ENCODE measurements at places on chromosomes 11 and 22. TPM values are rescaled to one million over a fixed set of nuclear protein-coding genes. Genes with fewer than 3 reads are reported as not detected.

PLEKHA7 gene
- under 0.01 TPM for total RNA-seq

CHRNA10 gene
- total RNA-seq = 0.50 TPM

DNA sequence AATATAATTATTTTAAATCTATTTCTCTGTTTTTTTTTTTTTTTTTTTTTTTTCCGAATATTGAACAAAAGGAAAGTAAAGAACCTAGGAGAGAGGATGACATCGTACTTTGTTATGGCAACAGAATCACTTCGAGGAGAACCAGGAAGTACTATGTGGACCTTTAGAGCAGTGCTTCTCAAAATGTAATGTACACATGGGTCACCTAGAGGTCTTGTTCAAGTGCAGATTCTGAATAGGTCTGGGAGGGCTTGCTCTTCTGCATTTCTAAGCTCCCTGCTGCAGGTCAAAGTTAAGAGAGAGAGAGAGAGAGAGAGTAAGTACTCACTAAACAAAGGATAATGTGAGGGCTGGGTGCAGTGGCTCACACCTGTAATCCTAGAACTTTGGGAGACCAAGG lies 419.5 kb upstream of the TENM4 start:
- H3K27me3 ChIP-seq = no peaks in the 10 kb centered on the region
- H3K36me3 ChIP-seq = no peaks in the 10 kb centered on the region
- DNase-seq = no peak
- no peaks in the 10 kb centered on the region for H3K4me1 ChIP-seq
- no peak overlapping the region for H3K27ac ChIP-seq

FXYD6 gene
- 8.0 TPM for total RNA-seq

- H3K4me3 ChIP-seq = no peak overlapping the region
- H3K36me3 ChIP-seq = no peaks in the 10 kb centered on the region
- H3K27me3 ChIP-seq = no peaks in the 10 kb centered on the region
- no peak overlapping the region for H3K27ac ChIP-seq
- no peaks in the 10 kb centered on the region for H3K4me1 ChIP-seq
- no peak for DNase-seq
Measured at GRCh38 chr22:48306785-48307510, 1520.7 kb downstream of the BRD1 start.

TCN2 gene
- total RNA-seq = 6.9 TPM

DNA sequence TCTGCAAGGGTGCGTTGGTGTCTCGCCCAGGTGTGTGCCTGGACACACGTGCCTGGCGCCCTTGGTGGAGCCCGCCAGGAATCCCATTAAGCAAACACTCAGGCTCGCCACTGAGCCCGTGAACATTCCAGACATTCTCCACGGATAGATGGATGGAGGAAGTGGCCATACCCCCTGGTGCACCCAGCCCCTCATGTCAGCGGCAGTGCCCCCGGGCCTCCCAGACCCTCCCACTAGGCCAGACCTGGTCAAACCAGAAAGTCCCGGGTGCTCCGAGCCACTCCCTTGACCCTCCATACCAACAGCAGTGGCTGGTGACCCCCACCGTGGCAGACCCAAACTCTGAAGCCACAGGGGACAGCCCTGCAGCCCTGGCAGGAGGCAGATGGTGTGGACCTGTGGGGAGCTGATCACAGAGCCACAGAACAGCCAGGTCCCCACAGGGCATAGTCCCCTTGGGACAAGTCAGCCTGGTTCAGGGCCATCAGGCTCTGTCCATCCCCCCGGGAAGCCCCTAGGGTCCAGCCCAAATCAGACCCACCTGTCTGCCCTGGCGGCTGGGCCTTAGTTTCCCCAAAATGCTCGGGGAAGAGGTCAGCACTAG lies 1.9 kb downstream of the EPS8L2 start:
- H3K4me3 ChIP-seq = no peak overlapping the region
- no peak for DNase-seq
- peaks cover 4% of the 10 kb centered on the region for H3K36me3 ChIP-seq
- H3K27me3 ChIP-seq = no peaks in the 10 kb centered on the region
- no peak overlapping the region for H3K27ac ChIP-seq

All from fibroblast of lung (primary cell).